ENCODE measurements at places on chromosomes 2 and 18.

- DNase-seq = no peak
Measured at GRCh38 chr18:3345452-3345851, 83.5 kb downstream of the MYL12B start.

DNA sequence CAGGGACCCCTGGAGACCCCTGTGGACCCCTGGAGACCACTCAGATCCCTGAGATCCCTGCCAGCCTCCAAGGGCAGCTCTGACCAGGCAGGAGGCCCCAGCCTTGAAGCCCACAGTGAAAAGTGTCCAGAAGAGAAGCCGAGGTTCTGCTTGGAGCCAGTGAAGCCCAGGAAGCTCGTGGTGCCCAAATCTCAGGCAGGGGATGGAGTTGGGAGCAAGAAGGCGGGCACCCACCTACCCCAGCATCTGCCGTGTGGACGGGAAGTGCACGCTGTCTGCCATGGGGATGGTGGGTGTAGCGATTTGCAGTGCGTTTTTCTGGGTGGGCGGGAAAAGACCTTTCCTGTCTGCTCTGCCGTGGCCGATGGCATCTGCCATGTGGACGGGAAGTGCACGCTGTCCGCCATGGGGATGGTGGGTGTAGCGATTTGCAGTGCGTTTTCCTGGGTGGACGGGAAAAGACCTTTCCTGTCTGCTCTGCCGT, 120.6 kb upstream of the CTDP1 start:
- DNase-seq = no peak

- no peak for DNase-seq
Measured at GRCh38 chr2:10413503-10413902, 34.6 kb downstream of the ODC1 start.

GRCh38 chr18:57210107-57210715, 63.3 kb downstream of the BOD1L2 start:
- DNase-seq = peak; percentile 9

- no peak for DNase-seq
Measured at GRCh38 chr2:200422532-200423261, 87.2 kb downstream of the KCTD18 start.

- peak; percentile 38 for DNase-seq
Measured at GRCh38 chr18:7452331-7452730, 114.8 kb upstream of the PTPRM start.

- no peak for DNase-seq
Measured at GRCh38 chr18:41462946-41463345, 492.1 kb upstream of the PIK3C3 start.

- DNase-seq = no peak
Measured at GRCh38 chr2:151936626-151937025, 108.4 kb upstream of the ARL5A start.

GRCh38 chr18:11607906-11608305, 1.5 kb upstream of the SLC35G4 start:
- DNase-seq = no peak

DNA sequence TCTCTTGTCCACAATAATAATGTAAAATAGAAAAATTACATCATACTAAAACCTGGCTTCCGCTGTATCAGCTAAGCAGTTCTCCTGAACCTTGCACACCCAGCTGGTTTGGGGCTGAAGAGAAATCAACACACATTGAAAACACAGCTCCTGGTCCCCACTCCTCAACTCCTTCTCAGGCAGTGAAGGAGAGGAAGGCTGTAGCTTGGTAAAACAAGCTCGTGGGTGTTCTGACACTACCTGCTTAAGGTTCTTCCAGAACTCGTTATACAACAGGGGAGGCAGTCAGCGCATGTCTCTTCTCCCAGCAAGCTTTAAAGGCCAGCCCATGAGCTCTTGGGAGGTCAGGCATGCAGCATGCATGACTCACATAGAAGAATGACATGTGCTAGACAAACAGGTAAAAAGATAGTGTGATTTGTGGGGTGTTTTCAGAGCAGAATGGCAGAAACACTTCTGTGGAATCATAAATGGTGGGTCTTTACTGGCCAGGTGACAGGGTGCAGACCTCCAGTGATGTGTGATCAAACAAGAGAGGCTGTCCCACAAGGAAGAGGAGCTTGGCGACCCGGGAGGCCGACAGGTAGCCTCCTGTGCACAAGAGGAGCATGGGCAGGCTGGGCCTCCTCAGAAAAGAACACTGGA, 69.1 kb downstream of the UXS1 start:
- peak; percentile 46 for DNase-seq

DNA sequence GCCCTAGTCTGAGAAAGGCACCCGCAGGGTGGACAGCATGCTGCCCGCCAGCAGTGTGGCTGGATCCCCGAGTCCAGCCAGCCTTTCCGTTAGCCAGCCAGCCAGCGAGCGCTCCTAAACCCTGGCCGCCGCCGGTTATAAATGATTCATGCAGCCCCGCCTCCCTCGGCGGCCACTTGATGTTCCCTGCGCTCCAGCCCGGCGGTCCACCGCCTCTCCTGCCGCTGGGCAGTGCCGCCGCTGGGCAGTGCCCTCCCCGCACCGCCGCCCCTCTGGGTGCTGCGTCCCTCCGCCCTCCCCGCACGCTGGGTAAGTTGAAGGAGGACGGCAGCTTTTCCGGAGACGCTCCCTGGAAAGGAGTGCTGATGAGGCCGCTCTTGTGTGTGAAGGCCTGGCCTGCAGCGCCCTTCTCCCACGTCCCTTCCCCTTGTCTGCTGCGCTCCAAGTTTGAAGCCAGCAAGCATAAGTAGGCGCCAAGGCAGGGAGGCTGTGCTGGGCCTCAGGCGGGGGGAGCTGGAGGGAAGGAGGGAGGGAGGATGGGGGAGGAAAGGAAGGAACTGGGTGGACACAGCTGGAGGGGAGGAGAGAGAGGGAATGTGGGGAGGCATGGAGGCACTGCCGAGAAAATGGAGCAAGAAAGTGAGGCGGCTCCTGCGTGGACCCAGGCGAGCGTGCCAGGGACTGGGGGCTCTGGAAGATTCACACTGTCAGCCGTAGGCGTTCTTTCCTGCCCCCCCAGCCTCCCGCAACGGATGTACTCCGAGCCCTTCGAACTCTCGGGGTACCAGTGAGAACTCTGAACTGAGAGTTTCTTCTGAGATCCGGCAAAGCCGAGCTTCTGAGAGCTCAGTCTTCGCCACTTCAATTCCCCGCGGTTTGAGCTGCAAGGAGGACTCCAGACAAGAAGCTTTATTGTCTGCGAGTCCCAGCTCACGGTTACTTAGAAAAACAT, 131.9 kb downstream of the GLI2 start:
- DNase-seq = peak; percentile 67

DNA sequence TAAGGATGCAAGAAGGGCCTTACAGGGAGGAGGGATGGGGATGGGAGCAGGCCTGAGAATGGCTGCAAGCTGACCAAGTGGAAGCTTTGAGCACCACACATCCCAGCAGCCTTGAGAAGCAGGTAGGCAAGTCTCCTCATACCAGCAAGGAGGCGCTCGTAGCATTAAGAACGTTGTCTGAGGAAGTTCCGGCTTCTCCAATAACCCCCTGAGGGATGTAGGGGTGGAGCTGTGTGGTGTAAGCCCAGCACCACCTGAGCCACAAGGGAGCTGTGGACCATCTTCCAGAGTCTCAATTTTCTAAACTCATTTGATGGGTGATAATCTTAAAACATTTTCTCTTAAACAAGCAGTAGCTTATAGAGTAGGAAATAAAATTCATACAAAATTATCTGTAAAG, 50.6 kb downstream of the ST3GAL5 start:
- DNase-seq = no peak

- no peak for DNase-seq
Measured at GRCh38 chr2:22375096-22375495, 1009.9 kb upstream of the KLHL29 start.

- peak; percentile 68 for DNase-seq
Measured at GRCh38 chr2:204255071-204255470, 290.2 kb upstream of the PARD3B start.

DNA sequence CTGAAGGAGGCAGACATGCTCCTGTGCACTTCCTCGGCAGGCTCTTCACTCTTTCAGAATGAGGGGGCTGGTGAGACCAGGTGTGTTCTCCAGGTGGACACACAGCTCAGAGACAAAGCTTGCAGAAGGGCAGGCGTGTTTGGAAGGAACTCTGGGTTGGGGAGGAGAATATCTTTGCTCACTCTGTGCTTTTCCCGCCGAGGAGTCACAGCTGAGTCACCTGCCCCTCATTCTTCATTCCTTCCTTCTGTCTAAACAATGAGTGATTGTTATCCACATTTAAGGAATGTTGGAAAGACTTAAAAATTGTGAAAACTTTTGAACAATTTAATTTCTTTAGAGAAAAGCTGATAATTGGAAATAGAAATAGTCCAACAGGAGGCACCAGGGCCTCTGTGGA, 126.3 kb upstream of the TPO start:
- no peak for DNase-seq

DNA sequence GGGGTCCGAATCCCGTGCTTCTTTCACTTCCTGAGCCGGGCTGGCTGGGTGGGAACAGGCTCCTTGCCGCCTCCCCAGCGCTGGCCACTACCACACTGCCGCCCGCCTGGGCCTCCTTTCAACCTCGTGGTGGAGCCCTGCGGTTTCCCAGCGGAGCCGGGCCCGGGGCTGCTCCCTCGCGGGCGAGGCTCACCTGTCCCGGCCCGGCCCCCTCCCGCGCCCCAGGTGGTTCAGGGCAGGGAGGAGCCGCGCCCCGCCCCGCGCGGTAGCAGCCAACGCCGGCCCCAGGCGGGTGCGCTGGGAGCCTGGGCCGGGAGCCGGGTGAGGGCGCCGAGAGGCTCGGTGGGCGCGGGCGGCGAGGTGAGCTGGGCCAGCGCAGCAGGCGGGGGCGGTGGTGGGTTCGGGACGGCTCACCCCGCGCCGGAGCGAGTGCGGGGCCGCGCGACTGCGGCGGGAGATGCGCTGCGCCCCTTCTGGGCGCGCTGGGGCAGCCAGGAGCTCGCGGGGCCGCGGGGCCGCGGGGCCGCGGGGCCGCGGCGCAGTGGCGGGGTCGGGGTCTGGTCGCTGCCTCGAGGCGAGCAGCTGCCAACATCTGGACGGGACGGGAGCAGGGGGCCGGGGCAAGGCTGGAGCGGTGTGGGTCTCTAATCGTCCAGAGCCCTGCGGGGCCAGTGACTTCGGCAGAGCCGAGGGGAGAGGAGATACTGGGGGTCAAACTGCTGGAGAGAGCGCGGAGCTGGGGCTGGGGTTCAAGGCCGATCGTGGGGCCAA, at the start of gene LYPD6B:
TSS of gene LYPD6B (plus strand) at position 258 of the 771 bp plus-strand sequence. CDS start 92,250 bp downstream, outside the sequence.
- DNase-seq = peak; percentile 46

GRCh38 chr2:6694555-6694954, 171.2 kb downstream of the CMPK2 start:
- no peak for DNase-seq

DNA sequence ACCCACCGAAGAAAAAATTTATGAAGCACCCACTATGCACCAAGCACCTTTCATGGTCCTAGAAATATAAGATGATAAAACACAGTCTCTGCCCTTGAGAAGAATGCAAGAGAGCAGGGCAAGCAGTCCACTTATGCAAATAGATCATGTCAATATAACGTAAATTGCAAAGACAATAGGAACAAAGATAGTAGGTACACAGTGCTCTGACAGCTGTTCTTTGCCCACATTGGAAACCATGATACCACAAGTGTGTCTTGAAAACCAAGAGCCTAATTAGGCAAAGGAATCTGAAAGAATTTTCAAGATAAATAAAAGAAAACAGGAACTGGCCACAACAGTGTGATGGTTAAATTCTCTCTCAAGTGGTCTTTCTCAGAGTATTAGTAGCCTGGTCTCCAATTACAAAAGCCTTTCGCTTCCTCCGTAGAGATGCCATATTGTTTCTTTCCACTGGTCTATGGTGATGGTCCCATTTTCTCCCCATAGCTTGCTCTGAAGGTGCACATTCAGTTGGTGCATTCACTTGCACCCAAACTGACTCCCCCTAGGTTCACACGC, 108.5 kb downstream of the VWC2L start:
- DNase-seq = peak; percentile 73

- no peak for DNase-seq
Measured at GRCh38 chr2:128345436-128346165, 26.9 kb upstream of the HS6ST1 start.

DNA sequence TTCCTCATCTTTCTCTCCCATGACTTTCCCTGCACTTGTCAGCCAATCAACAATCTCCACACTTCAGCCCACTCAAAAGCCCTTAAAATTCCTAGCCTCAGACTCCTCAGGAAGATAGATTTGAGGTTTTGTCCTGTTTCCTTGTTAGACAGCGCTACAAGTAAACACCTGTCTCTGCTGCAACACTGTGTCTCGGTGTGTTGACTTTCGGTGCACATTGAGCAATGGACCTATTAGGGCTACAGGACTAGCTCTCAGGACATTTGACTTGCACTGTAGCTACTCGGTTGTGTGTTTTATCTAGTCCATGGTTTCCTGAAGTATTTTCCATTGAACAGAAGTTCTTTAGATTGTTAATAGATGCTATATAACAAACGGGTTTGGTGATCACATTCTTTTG, 140.9 kb upstream of the XPO1 start:
- DNase-seq = no peak

GRCh38 chr2:12478151-12479064, 238.3 kb upstream of the TRIB2 start:
- no peak for DNase-seq

- peak; percentile 17 for DNase-seq
Measured at GRCh38 chr2:158795195-158795924, at the start of gene DAPL1. TSS of gene DAPL1 (plus strand) at chr2:158795317. CDS start at chr2:158795373, 56 bp downstream.

DNA sequence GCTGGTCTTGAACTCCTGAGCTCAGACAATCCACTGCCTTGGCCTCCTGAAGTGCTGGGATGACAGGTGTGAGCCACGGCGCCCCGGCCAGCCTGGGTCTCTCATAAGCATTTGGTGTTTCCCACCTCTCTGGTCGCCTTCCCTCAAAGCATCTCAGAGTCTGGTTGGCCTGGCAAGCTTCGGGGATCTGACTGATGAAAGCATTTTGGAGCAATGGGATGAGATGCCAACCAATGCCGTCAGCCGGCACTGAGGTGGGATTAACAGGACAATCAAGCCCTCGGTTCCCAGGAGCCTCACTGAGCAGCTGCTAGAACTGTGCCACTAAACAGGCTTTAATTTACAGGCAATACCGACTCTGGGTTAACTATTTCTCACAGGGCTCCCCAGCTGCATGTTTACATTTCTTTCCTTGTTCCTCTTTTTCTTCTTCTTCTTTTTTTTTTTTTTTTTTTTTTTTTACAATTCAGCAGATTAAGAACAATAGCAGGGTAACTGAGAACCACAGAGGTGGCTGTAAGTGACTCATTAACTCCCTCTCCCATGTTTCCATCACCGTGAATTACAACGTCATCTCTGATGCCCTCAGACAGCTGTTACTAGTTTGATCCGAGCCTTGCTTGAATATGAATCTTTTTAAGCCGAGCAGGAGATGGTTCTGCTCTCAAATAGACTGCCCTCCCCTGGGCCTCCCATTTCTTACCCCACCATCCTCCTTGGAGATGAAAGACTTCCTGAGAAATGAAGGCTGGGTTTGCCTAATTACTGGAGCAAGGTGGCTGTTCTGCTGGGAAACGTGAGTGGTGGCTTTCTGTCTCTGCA, 37.9 kb downstream of the ODC1 start:
- DNase-seq = no peak

GRCh38 chr2:138201286-138201685, 237.0 kb downstream of the HNMT start:
- DNase-seq = no peak

DNA sequence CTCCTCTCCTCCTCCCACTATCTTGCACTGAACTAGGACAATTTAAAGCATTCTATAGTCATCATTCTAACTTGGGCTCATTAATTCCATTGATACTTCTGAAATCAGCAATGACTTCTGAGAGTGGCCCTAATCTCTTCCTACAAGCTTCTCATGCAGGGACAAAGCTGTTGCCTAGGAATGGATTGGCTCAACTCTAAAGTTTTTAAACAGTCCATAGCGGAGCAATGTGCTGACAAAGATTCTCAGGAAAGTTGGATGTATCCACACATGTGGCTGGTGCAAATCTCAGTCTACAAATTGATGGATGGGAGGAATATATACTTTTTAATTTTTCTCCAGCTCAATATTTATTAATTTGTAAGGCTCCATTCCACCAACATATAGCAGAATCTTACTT, 388.9 kb downstream of the SETBP1 start:
- no peak for DNase-seq

Measured in NCI-H510A treated with DMSO at 0.1 percent for 48 hours (cell line).